Right renal pelvis (tissue), 4 donors: ENCODE measurements at places on chromosomes 5 and 9. TPM values are rescaled to one million over a fixed set of nuclear protein-coding genes. Genes with fewer than 3 reads are reported as not detected.

ISL1 gene
- polyA plus RNA-seq, result not detected

CATSPER3 gene
- 1.1 TPM for polyA plus RNA-seq

SOWAHA gene
- 5.2 TPM for polyA plus RNA-seq

FLT4 gene
- polyA plus RNA-seq, result 27.5 TPM

PCDHGB5 gene
- polyA plus RNA-seq, result 11.0 TPM

GALNT12 gene
- 9.9 TPM for polyA plus RNA-seq

FAM78A gene
- 2.8 TPM for polyA plus RNA-seq

HBEGF gene
- polyA plus RNA-seq, result 10.9 TPM

PDLIM4 gene
- 14.1 TPM for polyA plus RNA-seq

IFNB1 gene
- not detected for polyA plus RNA-seq

NEUROG1 gene
- not detected for polyA plus RNA-seq

GLRA1 gene
- not detected for polyA plus RNA-seq

CKMT2 gene
- 6.0 TPM for polyA plus RNA-seq

TTC23L gene
- 2.5 TPM for polyA plus RNA-seq

TLX3 gene
- not detected for polyA plus RNA-seq

RELL2 gene
- polyA plus RNA-seq, result 0.73 TPM

ABHD17B gene
- 29.8 TPM for polyA plus RNA-seq

C5orf58 gene
- polyA plus RNA-seq, result not detected

ST8SIA4 gene
- 6.2 TPM for polyA plus RNA-seq

ATP10B gene
- 0.67 TPM for polyA plus RNA-seq

NOXA1 gene
- 6.3 TPM for polyA plus RNA-seq

OMD gene
- polyA plus RNA-seq, result 2.0 TPM
